Stimulated activated CD8-positive, alpha-beta memory T cell treated with anti-CD3 and anti-CD28 coated beads, Interleukin-15, amount 100 ng/mL, for 48 hours (primary cell): ENCODE measurements at places on chromosomes 7 and 10.

DNA sequence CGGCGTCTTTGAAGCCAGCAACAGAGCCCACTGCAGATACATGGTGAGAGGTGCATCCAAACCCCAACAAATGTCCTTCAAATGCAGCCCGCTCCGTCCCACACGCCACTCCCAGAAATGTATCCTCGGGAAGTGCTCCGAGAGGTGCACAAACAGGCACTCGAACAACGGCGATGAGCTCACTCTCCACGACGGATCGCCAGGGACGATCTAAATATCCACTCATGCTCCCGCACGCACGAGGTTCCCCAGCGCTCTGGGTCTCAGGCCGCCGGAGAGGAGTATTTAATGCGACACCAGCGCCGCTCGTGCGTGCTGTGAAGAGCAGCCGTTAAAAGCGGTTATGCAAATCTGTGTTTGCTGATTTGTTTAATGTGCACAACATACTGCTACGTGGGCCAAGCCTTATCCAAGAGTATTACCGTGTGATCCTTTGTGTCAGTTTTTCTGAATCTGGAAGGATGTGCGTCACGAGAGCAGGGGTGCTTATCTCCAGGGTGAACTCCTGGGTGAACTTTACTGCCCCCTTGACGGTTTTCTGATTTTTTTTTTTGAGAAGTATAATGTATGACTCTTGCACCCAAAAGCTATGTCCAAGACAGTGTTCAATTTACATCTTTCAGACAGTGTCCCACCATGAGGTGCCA is 48.5 kb upstream of the PPP2R2D start:
- no peak for DNase-seq

GRCh38 chr7:104855861-104856260 is 158.1 kb upstream of the KMT2E start:
- DNase-seq, result no peak

DNA sequence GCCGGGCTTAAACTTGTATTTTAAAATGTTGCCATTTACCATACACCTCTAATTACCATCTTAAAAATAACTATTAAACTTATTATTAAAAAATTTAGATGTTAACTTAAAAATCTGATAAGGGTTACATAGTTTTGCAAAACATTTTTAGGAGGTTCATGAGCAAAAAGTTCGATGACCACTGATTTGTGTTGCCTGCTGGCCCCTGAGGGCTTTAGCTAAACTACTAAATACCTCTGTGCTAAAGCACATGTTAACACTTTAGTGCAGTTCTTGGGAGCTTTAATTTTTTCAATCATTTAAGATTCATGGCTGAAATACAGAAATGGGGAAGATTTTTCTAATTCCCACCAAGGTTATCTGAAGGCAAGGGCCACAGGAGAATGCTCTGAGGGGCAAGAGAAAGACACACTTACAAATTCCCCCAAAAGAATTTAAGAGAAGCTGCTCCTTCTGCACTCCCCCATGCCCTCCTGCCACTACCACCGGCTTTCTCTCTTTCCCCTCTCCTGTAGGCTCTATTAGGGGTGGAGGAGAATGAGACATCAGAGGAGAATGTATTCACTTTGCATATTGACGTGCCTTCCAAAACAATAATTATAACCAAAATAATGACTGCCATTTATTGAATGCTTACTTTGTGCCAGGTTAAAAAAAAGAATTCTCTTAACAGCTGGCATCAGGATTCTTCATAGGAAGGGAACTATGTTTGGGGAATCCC is 106.2 kb downstream of the RTKN2 start:
- DNase-seq, result no peak

GRCh38 chr7:81260152-81260551 is 341.3 kb upstream of the SEMA3C start:
- no peak for DNase-seq

DNA sequence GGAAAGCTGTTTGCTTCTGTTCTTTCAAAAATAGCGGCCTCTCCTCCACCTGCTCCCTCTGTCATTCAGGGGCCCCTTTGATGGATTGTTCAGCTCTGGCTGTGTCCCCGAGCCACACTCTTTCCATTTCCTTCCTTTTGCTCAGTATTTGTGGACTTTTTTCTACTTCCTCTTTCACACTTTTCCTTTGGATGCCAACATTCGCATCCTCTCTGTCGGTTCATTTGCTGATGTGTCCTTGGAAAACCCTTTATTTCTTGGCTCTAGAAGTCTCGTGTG is 11.7 kb upstream of the PWWP2B start:
- DNase-seq, result no peak

GRCh38 chr10:43130770-43131171 is 7.5 kb upstream of the CSGALNACT2 start:
- no peak for DNase-seq

DNA sequence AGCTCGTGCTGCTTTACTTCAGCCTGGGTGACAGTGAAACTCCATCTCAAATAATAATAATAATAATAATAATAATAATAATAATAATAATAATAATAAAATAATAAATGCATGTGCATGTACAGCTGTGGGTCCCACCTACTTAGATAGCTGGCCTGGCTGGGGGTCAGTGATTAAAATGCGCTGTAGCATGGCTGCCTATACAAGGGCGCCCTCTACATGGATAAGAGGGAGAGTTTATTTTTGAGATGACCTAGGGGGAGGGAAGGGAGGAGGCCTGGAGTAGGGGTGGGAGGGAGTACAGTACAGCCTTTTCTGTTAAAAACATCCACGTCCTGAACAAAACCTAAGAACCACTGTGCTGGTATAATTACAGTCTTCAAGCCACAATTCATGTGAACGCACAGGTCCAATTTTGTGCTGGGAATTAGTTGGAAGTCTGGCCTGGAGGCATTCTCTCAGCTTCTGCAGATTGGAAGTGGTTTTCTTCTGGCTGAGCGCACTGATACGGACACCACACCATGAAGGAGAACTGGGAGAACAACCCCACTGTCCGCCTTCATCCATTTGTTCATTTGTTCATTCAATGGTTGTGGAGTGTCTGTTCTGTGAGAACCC is 146.5 kb downstream of the TMEM178B start:
- no peak for DNase-seq

DNA sequence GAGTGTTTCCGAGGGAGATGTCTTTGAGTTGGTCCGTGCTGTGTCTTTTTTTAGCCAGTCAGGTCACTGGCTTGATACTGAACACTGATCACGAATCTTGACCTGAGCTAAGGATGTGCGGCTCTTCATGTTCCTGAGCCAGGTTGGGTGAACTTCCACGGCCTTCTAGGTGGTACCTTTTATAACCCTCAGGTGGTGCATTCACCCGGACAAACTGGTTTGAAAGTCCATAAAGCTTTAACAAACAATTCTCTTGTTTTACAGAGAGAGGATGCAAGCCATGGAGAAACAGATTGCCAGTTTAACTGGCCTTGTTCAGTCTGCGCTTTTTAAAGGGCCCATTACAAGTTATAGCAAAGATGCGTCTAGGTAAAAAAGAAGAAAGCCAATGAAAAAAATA is 229.5 kb downstream of the ARHGAP21 start:
- DNase-seq, result no peak

GRCh38 chr10:19993714-19994315 is 177.6 kb downstream of the PLXDC2 start:
- DNase-seq, result no peak

DNA sequence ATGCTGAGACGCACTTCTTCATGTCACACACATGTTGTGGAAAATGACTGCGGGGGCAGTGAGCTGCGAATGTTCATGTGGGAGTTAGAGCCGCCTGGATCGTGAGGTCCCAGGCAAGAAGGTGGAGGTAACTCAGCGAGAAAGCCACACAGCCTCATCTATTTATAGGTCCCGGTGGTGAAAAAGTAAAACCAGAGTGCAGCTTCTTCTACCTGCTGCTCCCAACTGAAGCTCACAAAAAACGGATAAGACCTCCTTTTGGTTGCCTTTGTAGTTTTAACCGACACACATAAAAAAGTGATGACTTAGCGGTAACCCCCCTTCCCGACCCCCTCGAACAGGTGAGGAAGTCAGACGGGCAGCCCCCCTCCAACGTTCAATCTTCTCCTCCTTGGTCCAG is 276.9 kb downstream of the GATA3 start:
- DNase-seq, result no peak

DNA sequence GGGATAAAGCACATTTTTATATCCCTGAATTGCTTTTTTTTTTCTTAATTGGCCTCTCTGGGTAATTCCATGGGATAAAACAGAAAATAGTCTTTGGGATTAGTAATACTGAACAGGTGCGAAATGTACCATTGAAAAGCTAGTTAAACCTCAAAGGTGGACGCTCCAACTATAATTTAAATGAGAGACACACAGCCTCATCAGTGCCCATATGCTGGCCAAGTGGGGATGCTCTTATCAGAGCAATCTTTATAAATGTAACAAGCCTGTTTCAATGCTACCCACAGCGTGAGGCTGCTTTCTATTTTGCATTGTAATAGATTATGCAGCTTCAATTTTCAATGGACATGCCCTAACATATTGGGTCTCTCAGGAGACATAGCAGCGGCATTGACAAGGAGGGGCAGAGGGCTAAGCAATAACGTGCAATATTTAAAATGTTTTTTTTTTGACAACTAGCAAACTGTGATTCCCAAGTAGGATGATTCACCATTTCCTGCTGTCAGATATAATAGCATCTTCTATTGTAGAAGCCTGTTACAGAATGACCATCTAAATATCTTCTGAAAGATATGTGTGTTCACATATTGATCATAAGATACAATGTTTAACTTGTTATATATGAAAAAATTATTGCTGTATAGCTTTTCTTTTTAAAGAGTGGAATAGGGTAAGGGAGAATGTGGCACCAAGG is 91.3 kb upstream of the BET1 start:
- DNase-seq, result no peak

DNA sequence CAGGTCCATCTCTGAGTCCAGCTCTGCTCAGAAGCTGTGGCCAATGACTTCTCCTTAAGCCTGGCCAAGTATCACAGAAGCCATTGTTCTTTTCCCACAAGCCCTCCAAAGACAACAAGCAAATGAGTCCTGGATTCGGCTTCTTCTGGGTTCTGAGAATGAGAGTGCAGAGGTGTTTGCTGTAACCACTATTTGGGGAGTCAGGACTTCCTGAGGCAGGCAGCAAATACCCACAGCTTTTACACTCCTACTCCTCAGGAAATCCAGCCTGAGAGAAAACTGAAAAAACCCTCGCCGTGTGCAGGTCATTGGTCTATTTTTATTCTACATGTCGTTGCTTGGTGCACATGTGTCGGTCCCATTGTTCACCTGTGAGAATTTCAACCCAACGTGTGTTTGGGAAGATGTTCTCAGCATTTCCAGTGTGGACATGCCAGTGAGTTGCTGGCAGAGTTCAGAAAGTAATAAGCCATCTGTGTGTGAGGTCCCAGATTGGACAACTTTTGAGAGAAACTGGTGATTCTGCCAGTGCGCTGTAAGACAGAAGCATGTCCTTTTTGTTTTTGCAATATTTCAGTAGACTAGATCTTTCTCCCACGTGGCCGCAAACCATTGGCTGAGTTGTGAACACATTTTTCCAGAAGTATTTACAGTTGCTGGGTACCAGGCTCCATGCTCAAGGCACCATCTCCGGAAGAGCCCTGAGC is 121.6 kb upstream of the LYZL2 start:
- no peak for DNase-seq

DNA sequence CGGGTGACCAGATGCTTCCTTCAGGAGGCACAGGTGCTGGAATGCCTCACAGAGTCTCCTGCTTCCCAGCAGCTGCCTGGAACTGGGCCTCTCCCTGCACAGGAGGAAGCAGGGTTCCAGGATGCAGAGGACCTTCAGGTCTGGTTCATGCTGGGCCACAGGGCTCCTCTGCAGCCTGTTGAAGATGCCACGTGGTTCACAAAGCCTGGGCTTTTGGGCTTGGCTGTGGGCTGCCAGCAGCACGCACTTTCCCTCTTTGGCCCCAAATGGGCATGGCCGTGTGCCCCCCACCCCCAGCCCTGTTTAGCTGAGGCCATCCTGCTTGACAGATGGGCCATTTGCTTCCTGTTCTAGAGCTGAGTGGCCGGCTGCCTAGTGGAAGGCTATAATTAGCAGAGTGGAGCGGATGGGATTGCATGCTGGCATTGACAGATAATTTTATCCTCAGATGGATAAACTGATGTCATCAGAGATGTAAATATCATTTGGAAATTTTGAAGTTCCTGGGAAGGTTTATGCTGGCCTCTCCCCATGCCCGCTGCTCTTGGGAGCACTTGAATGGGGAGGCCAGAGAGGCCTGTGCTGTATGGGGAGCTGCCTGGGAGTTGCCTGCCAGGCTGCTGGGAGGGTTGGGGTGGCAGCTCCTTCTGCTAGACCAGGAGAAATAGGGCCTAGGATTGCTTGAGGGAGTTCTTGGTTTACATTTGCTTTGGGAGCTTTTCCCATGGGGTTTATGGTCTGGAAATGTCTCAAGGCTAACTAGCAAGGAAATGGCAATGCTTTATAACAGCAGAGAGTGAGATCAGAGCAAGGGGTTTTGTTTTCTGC is 28.2 kb downstream of the TSPAN15 start:
- DNase-seq, result no peak

DNA sequence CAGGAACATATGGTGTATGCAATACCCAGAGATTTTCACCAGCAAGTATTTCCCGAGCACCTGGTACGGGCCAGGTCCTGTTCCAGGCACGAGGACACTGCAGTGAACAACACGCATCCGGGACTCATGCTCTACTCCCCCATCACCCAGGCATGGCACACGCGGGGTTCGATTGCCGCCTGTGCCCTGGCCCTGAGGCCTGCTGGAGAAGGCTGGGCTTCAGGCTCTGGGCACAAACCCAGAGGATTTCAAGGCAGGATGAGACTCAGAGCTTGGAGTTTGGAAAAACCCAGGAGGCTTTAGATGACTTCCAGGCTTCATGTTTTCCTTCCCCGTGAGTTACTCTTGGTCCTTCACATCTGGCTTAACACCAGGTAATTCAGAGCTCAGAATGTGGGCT is 143.5 kb downstream of the NEURL1 start:
- DNase-seq, result no peak

DNA sequence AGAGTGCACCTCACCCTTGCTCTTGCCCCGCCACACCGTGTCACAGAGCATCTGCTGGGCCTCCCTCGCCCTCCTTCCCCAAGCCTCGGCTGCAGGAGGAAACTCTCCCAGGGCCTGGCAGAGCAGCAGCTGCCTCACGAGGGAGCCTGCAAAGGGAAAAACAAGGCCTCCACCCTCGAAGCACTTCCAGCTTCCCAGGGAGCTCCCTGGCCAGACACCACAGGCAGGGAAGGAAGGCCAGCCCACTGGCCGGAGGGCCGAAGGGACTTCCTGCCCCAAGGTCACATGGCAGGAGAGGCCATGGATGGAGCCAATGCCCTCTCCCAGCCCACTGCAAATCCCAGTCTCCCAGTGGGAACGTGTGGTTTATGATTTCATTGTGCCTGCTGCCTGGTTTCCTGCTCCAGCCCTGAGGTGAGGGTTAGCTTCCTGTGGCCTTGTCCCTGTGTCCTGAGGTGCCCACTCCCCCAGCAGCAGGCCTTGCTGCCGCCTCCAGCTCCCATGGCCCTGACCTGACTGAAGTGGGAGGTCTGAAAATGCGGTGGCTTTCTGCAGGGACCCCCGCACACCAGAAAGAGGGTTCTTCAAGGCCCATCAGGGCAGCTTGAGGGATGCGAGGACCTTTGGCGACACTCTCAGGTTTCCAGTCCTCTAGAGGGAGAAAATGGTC is 100.5 kb upstream of the PPIF start:
- no peak for DNase-seq

GRCh38 chr10:35926846-35927245 is 284.8 kb upstream of the FZD8 start:
- DNase-seq, result no peak

GRCh38 chr7:41538810-41539724 is 163.8 kb downstream of the INHBA start:
- DNase-seq, result no peak

GRCh38 chr7:51019191-51019844 is 236.6 kb upstream of the GRB10 start:
- no peak for DNase-seq

- no peak for DNase-seq
Observed at GRCh38 chr10:90977855-90978486, 57.1 kb upstream of the ANKRD1 start.

- DNase-seq, result no peak
Observed at GRCh38 chr10:26216585-26217395, at the start of gene GAD2. TSS of gene GAD2 (plus strand) at chr10:26216774. CDS start at chr10:26216810, 36 bp downstream.
